ENCODE measurements at places on chromosomes 11 and 22.

DNA sequence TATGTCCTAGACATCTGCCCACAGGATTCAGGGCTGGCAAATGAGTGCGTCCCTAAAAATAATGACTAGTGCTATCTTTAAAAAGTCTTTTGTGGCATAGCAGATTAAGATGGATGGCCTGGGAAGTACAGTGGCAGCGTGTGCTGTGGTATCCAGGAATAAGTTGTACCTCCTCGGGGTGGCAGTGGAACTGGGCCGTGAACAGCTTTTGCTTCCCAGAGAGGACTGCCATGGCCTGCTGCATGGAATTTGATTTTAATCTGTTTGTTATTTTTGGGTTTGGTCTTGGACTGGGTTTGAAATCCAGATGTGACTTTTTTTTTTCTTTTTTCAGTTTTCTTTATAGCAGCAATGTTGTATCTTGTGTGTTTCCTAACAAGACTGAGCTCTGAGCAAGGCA is 71.3 kb upstream of the PARVG start:
- DNase-seq, result no peak

DNA sequence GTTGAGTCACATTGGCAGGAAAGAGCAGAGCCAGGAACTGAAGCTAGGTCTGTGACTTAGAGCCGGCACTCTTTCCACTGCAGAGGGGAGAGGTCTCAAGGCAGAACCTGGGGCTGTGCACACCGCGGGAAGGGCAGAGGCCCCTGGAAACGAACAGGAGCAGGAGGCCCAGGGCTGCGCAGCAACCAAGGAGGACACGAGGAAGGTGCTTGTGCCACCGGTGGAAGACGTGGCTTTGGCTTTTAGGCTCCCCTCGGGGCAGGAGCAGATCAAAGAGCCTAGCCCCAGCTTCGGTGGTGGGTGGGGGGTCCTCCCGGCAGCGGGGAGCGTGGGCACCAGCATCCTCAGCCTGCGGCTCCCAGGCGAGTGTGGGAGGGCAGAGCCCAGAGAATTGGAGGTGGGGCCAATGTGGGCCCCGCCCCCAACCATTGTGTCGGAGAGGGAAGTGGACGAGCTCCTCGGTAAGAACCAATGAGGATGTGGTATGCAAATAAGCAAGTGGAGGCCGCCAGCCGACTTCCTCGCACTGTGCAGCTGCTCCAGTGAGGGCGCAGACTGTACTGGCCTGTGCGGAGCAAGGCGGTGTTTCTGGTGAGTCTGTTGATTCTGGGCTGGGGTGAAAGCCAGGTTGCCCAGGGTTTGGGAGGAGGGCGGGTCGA is at the start of gene CCDC116:
Gene CCDC116, plus strand, starts transcription at position 524 of the 659 bp plus-strand sequence. CDS start 422 bp downstream, outside the sequence.
- no peak for DNase-seq

DNA sequence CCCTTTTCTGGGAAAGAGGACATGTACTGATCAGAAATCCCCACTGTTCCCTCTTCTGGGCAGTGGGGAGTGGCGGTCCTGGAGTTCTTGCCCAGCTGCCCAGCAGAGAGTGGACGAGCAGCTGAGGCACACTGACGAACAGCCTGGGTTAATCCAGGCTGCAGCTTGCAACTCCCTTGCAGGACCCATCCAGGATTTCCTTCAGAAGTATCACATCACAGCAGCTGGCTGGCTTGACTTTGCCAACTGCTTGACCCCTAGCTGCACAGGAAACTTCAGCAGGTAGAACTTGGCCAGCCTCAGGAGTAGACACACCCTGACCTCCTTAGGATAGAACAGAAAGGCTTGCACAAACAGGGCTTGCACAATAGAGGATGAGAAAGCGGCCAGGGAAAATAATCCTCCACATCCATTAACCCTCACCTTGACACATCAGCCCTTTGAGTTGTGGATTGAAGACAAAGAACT is 27.9 kb upstream of the FZD4 start:
- no peak for DNase-seq

DNA sequence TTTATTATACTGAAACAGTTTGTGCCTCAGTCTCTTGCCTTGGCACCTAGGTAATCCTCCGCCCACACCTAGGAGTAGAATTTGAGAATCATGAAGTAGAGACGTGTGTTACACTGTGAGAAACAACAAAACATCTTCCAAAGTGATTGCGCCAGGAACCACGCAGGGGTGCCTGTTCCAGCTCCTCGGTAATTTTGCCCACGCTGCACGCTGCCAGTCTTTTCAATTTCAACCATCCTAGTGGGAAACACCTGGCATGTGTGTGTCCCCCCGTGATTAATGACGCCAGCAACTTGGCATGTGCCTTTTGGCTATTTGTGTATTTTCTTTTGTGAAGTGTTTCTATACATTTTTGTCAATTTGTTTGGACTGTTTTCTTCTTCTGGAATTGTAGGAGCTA is 919.1 kb downstream of the BRD1 start:
- no peak for DNase-seq

DNA sequence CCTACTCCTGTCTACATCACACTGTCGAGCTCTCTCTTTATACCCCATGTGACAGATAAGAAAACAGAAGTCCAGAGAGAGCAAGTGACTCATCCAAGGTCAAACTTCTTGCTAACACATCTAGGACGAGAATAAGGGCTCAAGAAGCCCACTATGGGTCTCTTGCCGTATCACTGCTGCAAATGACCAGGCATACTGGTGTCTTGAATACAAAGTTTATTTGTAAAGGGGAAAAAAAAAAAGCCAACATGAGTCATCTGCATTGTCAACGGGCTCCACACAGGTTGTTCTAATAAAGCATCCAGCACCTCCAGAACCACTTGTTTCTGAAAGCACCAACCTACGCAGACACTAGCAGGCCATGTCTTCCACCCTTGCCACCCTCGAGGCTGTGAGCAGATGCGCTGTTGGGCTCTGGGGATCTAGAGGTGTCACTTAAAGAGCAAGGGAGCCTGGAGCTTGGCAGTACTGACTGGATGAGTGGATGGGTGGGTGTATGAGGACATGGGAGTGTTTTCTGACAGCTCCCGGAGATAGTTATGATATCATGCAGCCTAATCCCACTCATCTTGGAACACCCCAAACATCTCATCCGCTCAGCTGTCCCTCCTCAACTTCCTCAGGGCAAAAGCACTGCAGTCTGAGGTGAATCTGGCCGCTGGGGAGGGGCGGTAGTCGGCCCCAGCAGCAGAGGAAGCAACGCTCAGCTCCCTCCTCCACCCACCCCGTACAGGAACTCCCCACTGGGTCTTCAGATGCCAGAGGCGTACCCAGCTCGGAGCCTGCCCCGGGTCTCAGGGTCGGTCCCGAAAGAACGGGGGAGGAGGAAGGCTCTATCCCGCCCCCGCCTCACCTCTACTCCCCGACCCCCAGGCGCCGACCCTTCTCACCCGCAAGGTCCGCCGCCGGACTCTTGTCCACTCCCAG is 1.0 kb downstream of the SMCO4 start:
- DNase-seq, result no peak

GRCh38 chr11:111388420-111388819 is 9.3 kb upstream of the POU2AF1 start:
- no peak for DNase-seq

- DNase-seq, result no peak
Measured at GRCh38 chr11:8697054-8697453, 14.5 kb downstream of the RPL27A start.

DNA sequence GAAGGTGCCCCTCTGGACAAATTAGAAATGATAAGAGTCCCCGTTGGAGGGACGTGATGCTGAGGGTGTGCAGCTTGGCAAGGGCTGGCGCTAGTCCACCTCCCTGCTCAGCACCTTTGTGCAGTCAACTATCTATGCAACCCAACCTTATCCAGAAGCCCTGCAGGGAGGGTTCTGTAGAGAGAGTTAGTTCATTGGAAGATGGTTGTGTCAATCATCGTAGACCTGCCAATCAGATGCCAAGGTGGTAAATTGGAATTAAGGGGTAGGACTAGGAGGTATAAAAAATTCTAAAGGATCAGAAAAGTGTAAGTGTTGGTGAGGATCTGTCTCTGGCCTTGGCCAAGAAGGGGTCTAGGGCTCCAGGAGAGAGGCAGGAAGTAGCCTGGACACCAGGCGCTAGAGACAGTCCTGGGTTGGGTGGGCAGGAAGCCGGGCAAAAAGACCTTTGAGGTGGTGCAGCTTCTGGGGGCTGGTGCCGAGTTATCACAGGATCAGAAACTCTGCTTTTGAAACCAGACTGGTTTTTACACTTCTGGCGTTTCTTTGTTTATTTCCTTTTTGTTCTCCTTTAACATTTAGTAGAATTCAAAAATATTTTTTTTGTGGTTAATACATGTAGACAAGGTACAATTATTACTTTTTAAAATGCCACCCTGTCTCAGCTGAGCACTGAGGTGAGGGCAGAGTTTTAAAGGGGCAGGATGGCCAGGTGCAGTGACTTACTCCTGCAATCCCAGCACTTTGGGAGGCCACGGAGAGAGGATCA is 1.6 kb downstream of the C1QTNF6 start:
- no peak for DNase-seq

- peak; percentile 5 for DNase-seq
Measured at GRCh38 chr11:43969543-43969942, 27.1 kb downstream of the C11orf96 start.

DNA sequence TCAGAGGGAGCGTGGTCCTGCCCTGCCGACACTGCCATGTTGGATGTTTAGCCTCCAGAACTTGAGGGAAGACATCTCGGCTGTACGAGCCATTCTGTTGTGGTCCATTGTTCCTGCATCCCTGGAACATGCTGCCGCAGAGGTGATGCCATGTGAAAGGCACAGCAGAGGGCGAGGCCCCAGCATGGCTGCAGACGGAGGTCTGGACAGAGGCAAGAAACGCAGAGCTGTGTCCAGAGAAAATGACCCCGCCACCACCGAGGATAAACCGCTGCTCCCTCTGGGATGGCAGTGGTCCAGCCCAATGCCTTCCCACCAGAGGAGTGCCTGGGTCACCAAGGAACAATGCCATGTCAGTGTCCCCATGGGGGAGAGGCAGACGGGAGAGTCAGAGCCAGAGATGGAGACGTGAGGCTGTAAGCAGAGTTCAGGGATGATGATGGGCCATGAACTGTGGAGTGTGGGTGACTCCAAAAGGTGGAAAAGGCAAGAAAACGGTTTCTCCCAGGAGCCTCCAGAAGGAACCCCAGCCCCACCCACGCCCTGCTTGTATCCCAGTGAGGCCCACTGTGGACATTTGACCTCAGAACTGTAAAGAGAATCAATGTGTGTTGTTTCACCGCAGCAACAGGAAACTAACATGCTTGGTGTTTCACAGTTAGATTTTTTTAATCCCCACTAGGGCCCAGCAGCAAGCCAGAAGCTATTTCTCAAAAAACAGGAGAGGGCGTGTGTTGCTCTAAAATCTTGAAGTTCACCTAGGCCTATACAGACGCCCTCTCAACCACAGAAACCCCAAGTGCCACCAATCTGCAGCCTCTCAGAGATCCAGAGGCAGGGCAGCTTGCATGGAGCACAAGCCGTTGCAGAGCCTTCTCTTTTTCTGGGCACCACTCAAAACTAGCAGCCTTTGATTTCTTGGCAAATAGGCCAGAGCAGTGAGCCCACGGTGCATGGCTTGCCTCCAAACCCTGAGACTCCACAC is 1422.9 kb downstream of the TBC1D22A start:
- DNase-seq, result no peak

GRCh38 chr22:29663180-29663821 is 56.5 kb upstream of the CABP7 start:
- DNase-seq, result no peak

DNA sequence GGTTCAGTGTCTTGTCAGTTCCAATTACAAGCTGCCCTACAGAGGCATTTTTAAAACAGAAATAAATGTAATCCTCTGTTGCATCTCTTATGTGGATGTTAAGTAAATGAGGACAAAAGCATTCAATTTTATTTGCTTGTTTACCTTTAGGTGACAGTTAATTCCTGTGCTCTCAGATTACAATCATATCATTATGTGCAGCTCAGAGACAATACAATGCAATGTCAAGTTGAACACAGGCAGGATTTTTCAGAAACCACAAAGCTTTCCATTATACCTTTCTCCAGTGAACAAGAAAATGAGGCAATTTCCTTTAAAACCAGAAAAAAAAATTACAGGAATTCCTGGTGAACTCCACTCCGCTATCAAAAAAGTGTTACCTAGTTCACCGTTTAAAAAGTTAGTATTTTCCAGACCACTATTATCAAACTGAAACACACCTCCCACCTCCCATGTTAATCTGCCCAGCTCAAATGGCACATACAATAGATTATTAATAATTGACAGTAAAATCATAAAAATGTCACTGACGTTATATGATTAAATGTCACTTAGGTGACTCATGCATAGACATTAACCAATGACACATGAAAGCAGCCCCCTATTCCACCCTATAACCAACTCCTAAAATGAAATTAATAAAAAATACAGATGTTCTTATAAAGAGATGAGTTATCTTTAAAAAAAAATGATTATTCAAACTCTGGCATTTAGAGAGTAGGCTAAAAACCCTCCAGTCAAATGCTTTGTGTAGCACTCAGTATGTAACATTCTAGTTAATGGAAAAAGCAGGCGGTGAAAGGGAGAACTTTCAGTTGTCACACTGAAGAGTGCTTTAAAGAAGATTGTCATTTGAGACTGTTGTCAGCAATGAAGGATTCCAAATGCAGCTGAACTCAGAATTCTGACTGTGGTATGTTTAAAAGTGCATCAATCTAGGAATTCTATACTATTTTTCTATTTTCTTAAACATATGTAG is 98.6 kb downstream of the MUC15 start:
- no peak for DNase-seq

- DNase-seq, result no peak
Measured at GRCh38 chr11:134532921-134533421, 120.9 kb upstream of the B3GAT1 start.

- DNase-seq, result no peak
Measured at GRCh38 chr22:30309951-30310741, 16.6 kb downstream of the TBC1D10A start.

DNA sequence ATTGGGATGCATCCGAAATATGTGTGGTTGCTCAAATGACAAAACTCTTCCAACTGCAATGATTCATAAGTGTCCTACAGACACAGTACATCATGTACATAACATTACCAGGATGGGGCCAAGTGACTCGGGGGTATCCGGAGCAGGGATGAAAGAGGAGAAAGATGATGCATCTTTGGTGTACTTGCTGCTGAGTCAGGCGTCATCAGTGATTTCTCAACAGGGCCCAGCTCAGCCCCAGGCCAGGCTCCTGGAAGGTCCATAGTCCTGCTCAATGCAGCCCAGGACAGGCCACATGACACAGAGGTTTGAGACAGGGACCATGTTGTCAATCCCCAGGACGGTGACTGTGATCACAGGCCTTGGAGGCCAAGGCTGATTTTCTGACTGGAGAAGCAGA is 59.3 kb downstream of the GGTLC2 start:
- no peak for DNase-seq

GRCh38 chr22:25405841-25406509 is 158.5 kb upstream of the GRK3 start:
- no peak for DNase-seq

- DNase-seq, result no peak
Measured at GRCh38 chr22:18120857-18121256, 10.2 kb downstream of the TUBA8 start.
